Activated effector memory CD4-positive, alpha-beta T cell treated with Interleukin-2 at 50 U/mL for 16 hours (primary cell): ENCODE measurements at places on chromosomes 6 and 20.

- DNase-seq = no peak
Measured at GRCh38 chr6:37614491-37614890, 83.2 kb downstream of the MDGA1 start.

- no peak for DNase-seq
Measured at GRCh38 chr6:23637296-23637695, 488.7 kb upstream of the NRSN1 start.

GRCh38 chr20:64042054-64042781, 6.2 kb downstream of the C20orf204 start:
- no peak for DNase-seq

DNA sequence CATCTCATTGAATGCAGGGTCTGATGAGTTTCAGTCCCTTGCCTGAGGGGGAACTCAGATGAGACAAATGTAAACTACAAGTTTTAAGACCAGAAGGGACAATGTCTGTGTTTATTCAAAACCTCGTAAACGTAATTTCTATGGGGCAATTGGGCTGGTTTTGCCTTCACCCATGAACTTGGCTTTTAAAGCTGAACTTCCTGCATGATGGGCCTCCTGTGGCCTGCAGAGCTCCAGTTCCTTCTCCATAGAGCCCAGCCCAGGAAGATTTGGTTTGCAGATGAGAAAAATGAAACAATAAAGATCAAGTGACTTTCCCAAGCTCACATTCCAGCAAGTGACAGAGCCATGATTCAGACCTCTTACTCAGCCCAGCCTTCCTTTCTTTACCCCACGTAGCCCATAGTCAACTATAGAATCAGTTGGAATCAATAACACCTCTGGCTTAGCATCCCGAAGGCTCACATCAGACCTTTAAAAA, 612.3 kb downstream of the UTRN start:
- no peak for DNase-seq

GRCh38 chr6:43934803-43935602, 165.0 kb downstream of the VEGFA start:
- DNase-seq = no peak

GRCh38 chr6:162157167-162157870, 570.2 kb downstream of the PRKN start:
- DNase-seq = no peak

DNA sequence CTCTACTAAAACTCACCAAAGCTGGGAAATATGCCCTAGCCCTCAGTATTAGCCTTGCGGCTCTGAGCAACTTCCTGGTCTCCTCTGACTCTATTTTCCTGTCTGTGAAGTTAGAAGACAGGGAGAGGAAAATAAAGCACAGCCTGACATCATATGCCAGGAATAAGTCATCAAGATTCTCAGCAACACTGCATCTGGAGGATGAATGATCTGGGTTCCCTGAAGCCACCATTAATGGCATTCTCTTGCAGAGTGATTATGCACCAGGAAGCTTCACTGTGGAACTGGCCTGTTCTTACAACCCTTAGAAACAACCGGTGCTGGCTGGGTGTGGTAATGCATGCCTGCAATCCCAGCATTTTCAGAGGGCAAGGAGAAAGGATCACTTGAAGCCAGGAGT, 12.4 kb downstream of the ADGRF5 start:
- DNase-seq = no peak

GRCh38 chr6:28794175-28795002, 129.4 kb downstream of the TRIM27 start:
- no peak for DNase-seq

DNA sequence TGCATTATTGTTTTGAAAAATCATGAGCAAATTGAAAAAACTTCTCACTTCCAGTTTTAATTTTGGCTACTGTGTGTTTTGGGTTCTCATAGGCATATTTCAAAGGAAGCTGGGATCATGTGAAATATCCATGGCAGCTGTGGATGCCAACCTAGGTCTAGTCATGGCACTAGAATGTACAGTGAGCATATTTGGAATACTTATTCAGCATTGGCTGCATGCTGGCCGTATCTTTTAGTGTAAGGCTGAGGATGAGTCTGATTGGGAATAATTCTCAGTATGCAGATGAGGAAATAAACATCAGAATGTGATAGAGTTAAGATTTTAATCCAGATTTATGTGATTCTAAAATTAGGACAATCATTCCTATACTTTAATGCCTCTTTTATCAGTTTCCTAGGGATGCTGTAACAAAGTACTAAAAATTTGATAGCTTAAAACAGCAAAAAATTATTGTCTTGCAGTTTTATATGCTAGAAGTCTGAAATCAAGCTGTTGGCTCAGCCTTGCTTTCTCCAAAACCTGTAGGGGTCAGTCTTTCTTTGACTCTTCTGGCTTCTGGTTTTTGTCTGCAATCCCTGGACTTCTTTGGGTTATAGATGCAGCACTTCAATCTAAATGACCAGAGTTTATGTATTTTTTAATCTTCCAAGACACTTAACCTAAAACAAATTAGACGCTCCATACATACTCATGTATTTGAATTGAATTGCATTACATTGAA, 37.7 kb upstream of the DEFB112 start:
- DNase-seq = no peak

- no peak for DNase-seq
Measured at GRCh38 chr6:41439524-41440418, 104.4 kb downstream of the NCR2 start.

DNA sequence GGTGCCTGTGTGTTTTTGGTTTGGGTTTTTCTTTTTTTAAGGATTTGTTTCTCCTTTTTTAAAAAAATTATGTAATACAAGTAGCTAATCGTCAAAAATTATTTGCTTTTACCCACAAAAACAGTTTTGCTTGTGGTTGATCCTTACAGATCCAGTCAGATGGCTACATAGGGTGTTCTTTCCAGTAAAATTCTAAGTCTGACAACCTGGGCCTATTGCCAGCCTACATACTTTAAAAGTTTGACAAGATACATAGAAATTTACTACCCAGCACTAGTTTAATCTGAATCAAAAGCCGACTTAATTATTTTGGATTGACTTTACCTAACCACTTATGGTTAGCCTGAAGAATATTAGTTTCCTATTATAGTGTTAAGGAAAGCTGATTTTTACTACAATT, 2.1 kb upstream of the SOX4 start:
- no peak for DNase-seq

DNA sequence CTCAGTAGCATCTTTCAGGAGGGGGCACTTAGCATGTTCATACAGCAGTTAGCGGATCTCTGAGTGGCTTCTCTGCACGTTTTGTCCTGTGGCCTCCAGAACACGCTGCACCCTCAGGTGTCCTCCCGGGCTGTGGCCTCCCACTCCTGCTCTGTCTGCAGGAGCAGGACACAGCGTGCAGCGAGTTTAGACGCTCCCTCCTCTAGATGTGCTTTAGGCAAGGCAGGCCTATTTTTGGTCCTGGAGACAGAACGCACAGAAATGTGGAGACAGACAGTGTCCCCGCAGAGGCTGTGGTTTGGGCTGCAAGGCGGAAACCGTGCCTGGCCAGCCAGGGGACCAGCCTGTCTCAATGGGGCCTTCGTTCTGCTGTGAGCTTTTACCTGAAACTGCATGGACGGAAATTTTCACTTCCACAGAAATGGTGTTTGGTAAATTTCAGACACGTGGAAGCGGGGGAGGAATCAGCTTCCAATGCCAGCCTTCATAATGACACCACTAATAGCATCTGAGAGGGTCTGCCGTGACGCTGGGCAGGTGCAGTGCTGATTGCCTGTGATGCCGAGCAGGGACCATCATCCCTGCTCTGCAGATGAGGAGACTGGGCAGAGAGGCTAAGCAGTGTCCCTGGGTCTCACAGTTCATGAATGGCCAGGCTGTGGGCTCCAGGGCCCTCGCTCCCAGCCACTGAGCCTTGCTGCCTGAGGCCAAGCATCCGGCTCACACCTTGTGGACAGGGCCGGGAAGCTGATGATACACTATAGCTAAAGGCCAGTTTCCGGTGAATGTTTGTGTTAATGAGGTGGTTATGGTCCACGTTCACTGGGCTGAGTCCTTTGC, 120.9 kb downstream of the SYCP2 start:
- no peak for DNase-seq

GRCh38 chr6:143054329-143054728, 6.4 kb upstream of the AIG1 start:
- DNase-seq = no peak

- DNase-seq = no peak
Measured at GRCh38 chr20:2093159-2093781, 8.4 kb upstream of the STK35 start.

- DNase-seq = no peak
Measured at GRCh38 chr6:128131566-128131965, 230.7 kb upstream of the THEMIS start.

DNA sequence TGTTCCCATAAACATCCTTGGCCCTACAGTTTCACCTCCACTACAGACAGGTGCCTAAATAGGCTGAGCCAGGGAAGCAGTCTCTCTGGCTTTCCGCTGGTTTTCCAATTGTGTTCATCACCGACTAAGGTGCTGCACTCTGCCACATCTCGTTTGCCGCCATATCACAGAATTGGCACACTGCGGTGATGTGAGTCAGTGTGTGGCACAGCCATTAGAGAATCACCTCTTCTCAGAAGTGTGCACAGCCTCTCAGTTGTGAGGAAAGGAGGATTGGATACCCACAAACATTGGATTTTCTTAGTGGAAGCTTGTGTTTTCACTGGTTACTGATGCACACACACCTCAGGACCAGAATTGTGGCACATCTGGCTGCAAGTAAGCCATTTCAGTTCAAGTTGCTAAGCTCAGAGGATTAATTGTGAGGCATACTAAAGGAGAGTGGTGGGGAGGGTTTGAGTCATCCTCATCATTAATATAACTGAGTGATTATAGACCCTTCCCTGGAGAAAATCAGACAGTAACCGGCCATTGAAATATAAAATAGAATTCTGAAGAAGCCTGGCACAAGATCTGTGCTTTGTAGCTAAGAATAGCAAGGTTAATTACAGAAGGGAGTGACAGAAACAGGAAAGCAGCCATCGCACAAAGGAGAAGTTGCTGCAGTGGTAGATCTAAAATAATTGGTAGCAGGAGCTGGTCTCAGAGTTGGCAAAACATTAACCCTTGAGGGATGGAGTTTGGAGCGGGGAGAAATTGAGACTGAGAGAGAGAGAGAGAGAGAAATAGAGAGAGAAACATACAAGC, 506.9 kb downstream of the LMBRD1 start:
- no peak for DNase-seq

DNA sequence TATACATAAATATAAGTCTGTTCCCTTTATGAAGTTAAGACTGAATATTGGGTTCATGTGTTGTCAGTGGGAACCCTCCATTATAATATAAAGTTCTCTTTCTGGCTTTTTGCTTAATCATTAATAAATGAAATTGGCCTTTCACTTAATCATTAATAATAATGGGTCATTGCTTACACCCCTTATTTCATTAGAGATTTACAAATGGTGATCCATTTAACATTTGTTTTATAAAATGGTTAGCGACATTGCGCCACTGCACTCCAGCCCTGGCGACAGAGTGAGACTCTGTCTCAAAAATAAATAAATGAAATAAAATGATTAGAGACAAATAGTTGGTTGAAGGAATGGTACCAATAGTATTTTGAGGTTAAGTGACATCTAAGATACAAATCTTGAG, 18.5 kb downstream of the DDX43 start:
- no peak for DNase-seq

GRCh38 chr6:45076217-45076930, 251.8 kb upstream of the RUNX2 start:
- DNase-seq = no peak

DNA sequence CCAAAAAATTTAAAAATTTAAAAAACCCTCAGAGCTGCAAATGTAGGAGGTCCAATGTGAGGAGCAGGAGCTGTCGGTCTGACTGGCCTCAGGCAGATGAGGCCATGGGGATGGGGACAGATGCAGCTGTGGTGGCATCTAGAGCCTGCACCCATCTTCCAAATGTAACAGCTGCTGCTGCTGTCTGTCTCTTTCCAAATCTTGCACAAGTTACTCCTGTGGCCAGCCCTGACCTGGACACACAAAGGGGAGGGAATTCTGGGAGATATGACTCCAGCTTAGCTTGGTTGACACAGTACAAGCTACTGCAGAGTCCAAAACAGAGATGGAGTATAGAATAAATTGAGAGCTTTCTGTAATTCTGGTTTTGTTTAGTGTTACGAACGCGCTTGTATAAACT, 115.2 kb downstream of the PRND start:
- DNase-seq = no peak

DNA sequence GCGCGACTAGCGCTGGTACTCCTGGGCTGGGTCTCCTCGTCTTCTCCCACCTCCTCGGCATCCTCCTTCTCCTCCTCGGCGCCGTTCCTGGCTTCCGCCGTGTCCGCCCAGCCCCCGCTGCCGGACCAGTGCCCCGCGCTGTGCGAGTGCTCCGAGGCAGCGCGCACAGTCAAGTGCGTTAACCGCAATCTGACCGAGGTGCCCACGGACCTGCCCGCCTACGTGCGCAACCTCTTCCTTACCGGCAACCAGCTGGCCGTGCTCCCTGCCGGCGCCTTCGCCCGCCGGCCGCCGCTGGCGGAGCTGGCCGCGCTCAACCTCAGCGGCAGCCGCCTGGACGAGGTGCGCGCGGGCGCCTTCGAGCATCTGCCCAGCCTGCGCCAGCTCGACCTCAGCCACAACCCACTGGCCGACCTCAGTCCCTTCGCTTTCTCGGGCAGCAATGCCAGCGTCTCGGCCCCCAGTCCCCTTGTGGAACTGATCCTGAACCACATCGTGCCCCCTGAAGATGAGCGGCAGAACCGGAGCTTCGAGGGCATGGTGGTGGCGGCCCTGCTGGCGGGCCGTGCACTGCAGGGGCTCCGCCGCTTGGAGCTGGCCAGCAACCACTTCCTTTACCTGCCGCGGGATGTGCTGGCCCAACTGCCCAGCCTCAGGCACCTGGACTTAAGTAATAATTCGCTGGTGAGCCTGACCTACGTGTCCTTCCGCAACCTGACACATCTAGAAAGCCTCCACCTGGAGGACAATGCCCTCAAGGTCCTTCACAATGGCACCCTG, 1.6 kb downstream of the TPBG start:
- no peak for DNase-seq

DNA sequence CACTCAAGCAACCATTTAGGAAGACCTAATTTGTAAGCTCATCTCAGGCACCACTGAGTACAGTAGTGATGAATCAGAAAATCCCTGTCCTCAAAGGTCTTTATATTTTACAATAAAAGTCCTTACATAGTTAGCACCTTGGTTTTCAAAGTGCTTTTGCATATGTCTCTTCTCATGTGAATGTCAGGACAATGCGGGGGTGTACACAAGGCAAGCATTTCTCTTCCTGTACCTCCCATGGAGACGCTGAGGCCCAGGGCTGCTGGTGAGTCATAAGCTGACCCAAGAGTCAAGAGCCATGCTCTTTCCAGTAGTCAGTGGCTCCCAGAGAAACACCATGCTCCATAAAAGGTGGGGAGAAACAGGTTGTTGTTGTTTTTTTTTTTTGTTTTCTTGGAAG, 174.0 kb downstream of the GJA10 start:
- DNase-seq = no peak

- no peak for DNase-seq
Measured at GRCh38 chr6:54308289-54308985, at the start of gene TINAG. TSS of gene TINAG (plus strand) at chr6:54308441. CDS start at chr6:54308551, 110 bp downstream.

- DNase-seq = no peak
Measured at GRCh38 chr6:47094241-47094925, 52.3 kb upstream of the ADGRF1 start.

DNA sequence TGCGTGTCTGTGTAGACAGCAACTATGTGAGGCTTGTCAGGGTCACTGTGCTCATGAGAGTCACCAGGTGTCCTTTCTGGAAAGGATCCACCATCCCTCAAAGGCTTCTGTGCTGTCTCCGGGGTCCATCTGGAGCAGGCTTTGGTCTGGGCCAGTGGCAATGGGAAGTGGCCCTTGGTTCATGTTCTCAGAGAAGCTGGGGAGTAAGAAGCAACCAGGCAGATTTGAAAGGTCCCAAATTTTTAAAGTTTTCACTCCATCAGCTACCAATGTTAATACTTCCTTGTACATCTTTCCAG, 68.2 kb downstream of the GCNT2 start:
- DNase-seq = no peak
